ENCODE measurements at places on chromosomes 1 and 21.
A peak's percentile ranks its signal among the peaks of the same experiment; 100 is the strongest.

GRCh38 chr1:197806718-197807117 lies 31.4 kb upstream of the DENND1B start:
- no peak for DNase-seq

- no peak for DNase-seq
Measured at GRCh38 chr1:226428348-226428747, 20.5 kb upstream of the PARP1 start.

DNA sequence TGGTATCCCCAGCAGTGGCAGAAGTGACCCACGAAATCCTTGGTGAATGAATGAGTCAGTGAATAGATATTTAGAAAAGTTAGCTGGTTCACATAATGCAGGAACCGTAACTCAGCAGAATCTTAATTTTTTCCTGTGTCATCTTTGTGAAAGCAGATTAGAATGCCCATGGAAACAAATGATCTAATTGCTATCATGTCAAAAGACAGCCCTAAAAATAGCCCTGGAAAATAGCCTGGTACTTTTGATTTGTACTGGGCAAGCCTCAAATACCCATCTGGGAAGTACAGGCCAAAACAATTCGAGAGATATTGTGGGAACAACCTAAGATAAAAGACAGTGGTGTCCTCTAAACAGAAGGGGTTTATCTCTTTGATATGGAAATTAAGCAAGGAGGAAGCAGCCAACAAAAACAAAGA lies 21.1 kb downstream of the FYB2 start:
- peak; percentile 23 for DNase-seq

DNA sequence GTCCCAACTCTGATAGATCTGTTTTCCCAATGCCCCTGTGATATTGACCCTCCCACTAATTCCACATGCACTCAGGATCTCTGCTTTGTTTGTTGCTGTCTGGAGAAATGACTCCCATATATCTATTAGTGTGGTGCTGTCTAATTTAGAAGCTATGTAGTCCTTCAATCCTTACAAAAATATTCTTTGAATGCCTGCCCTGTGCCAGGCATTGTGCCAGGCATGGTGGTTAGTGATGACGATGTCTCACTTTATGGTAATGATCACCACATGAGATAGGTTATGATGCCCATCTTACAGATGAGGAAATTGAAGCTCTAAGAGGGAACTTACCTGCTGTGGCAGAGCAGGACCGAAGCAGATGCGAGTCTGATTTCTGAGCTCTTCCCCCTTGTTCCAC lies 12.9 kb downstream of the MYOG start:
- peak; percentile 18 for DNase-seq

DNA sequence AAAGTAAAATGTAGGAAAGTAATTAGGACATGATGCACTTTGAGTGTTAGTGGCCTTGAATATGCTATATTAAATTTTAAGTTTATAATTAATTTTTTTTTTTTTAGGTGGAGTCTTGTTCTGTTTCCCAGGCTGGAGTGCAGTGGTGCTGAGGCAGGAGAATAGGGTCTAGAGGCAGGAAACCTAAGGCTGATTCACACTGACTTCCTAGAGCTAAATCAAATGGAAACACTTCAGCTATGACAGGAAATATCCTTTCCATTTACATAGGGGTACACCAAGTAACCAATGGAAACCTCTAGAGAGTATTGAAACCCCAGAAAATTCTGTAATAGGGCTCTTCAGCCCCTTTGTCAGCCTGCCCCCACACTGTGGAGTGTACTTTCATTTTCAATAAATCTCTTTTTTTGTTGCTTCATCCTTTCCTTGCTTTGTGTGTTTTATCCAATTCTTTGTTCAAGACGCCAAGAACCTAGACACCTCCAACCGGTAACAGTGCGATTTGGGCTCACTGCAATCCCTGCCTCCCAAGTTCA lies 17.9 kb upstream of the THRAP3 start:
- DNase-seq = no peak

- peak; percentile 60 for DNase-seq
Measured at GRCh38 chr1:24724345-24725208, 20.7 kb upstream of the CLIC4 start.

DNA sequence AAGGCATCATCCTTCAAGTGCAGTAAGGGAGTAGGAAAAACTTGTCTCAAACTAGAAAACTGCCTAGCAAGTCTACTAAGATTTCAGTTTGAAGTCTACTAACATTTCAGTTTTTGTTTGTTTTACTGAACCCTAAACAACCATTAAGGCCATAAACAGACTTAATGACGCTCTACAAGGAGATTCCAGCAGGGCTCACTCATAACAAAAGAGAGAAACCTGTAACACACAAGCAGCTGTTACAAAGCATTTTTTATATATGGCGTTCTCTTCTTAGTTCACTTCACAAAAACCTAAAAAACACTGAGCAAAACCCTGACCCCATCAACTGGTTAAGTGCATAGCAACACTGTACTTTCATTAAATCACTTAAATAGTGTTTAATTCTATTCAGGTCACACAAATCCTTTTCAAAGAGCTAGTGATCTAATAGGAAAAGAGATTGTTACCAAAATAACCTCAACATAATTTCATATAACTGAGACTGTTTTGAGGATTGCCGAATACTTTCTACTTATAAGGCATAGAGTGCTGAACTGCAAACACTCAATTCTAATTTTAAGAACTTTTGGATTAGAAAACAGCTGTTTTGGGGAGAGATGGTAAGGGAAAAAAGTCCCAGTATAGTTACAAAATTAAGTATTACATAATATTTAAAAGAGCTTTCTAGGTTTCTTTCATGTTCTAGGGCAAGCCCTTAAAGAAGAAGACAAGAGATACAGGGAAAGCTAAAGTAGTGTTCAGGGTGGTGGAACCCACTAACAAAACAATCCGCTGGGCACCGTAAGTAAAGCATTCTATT lies 1.4 kb downstream of the B3GALNT2 start:
- DNase-seq = no peak

DNA sequence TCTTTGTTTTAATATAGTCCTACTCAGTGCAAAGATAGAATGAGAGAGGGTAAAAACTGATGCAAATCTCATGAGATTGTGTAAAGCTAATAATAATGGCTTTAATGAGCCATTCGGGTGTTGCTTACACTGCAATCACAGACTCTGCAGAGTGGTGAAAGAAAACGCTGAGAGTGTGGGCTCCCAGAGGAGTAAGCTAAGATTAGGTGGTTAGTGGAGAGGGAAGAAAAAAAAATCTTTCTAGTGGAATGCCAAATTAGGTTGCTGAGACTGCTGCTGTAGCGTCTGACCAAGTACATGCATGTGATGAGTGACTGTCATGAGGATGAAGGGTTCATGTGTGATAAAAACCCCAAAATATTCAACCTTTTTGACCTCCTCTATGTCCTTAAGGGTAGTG lies 645.9 kb upstream of the ADGRL4 start:
- DNase-seq = no peak

- no peak for DNase-seq
Measured at GRCh38 chr1:199010492-199010891, 371.7 kb downstream of the PTPRC start.

- no peak for DNase-seq
Measured at GRCh38 chr1:19445417-19446342, 39.7 kb downstream of the CAPZB start.

DNA sequence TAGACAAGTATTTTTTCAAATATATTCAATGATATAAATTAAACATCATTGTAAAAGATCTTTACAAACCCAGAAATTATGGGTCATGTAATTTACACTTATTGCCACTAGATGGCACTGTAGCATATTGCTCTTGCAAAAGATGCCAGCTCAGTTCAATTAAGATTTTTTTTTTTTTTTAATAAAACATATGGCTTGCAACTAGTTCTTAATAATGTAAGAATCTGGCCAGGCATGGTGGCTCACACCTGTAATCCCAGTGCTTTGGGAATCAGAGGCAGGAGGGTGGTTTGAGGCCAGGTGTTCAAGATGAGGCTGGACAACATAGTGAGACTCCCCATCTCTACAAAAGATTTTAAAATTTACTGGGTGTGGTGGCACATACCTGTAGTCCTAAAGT lies 49.4 kb upstream of the DESI2 start:
- peak; percentile 37 for DNase-seq

GRCh38 chr1:58926152-58926551 lies 142.3 kb upstream of the JUN start:
- no peak for DNase-seq

DNA sequence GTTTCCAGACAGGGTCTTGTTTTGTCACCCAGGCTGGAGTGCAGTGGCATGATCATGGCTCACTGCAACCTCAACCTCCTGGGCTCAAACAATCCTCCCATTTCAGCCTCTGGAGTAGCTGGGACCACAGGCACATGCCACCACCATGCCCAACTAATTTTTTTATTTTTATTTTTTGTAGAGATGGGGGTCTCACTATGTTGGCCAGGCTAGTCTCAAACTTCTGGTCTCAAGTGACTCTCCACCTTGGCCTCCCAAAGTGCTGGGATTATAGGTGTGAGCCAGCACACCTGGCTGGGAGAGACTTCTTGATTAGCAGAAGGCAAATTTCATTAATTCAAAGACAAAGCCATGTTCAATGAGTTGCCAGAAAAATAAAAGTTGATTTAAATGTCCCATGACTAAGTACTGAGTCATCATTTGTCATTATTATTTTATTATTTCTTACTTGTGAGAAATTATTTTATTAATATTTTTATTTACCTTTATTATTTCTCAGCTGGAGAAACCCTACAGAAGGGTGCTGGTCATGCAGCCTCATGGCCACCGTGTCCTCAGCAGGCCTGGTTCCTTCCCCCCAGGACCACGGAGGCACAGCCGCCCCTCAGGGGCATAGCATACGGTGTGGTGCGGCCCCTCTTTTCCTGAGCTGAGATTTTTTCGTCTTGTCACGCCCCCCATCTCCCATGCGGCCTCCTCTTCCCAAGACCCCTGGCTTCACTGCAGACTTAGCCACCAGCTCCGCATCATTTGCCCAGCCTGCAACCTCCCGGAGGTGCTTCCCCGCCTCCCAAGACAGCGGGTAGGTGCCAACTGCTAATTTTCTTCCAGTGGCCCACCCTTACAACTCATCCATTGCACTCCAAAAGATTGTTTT lies 55.3 kb upstream of the SIM2 start:
- no peak for DNase-seq

- peak; percentile 55 for DNase-seq
Measured at GRCh38 chr1:246110343-246111219, 396.5 kb downstream of the SMYD3 start.

- no peak for DNase-seq
Measured at GRCh38 chr1:197252973-197253372, 15.1 kb upstream of the CRB1 start.

- no peak for DNase-seq
Measured at GRCh38 chr1:173148971-173149370, 58.2 kb downstream of the TNFSF4 start.

- no peak for DNase-seq
Measured at GRCh38 chr1:116986421-116987255, 14.9 kb upstream of the CD101 start.

DNA sequence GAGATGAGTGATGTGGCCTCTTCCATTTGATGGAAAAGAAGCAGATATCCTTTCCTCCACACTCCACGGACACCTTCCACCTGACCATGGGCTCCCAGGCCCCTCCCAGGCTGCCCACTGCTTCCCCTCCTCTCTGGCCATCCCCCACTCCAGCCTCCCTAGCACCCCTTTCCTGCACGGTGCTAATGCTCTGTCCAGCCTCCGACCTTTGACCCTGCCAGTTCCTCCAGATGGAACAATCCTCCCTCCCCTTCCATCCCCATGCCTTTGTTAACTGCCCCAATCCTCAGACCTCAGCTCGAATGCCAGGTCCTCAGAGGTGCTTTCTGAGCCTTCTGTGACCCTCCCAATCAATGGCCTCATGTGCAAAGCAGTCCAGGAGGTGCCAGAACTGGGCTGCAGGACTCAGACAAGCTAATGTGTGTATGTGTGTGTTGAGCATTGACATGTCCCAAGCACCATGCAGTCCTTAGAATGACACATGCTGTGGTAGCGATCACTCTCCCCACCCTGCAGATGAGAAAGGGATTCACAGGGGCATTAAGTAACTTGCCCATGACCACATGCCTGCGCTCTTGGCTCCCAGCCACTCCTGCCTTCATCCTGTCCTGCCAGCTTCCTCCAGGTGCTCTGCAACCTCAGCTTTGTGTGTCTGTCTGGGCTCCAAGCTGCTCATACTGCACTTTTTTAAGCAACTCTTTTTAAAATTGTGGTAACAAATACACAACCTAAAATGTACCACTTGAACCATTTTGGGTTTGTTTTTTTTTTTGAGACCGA lies 63.5 kb upstream of the EDN2 start:
- no peak for DNase-seq

GRCh38 chr1:101280942-101281654 lies 44.3 kb downstream of the S1PR1 start:
- no peak for DNase-seq

- DNase-seq = no peak
Measured at GRCh38 chr1:87104945-87105344, 190.5 kb downstream of the HS2ST1 start.

DNA sequence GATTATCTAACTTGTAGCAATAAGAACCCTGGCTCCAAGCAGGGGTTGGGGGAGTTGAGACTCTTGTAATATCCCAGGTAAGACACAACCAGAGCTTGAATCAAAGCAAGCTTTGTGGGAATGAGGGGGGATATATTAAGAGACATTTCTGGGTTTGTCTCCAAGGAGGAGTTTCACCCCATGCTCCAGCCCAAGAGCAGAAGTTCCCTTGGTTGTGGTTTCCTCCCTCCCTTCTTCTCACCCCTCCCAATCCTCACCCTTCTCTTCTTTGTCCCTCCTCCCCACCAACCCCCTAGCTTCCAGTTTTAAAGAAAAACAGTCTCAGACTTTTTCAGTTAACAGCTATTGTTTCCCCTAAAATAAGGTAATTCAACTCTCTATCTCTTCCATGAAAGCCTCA lies 11.9 kb downstream of the TRAF3IP3 start:
- DNase-seq = no peak

DNA sequence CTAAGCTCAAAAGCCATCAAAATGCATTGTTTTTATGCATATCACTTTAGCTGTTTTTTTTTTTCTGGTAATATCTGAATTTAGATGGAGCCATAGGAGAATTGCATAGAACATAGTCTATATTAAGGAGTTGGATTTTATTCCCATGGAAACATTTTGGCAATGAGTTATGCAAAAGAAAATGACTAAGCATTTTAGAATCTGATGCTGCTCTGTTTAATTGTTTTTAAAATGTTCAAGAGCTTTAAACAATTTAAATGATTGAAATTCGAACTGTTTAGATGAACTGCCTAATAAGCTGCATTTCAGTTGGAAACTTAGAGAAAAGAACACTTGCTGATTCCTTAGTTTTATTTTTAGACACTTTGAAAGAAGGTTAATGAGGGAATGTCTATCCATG lies 1531.5 kb upstream of the B3GALT2 start:
- DNase-seq = peak; percentile 55

DNA sequence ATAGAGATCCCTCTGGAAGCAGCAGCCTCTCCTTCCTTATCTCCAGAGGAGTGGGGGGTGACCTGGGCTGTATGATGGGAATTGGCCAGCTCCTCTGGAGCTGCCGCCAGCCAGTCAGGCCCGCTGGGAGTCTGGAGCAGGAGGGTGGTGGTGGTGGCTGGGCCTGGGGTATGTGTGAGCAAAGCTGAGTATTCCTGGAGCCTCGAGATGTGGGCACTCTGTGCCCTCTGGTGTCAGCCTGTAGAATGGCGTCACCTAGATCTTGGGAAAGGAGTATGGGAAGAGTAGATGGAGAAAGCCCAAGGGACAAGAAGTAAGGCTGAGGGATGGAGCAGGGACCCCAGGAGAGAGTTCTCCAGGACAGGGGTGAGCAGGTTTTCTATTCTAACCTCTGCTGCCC lies 16.0 kb downstream of the VANGL2 start:
- peak; percentile 36 for DNase-seq
